ENCODE measurements at places on chromosomes 12 and 14. TPM values are rescaled to one million over a fixed set of nuclear protein-coding genes. Genes with fewer than 3 reads are reported as not detected.
A peak's percentile ranks its signal among the peaks of the same experiment; 100 is the strongest.

RPL10L gene
- total RNA-seq = not detected

- no peak for DNase-seq
Measured at GRCh38 chr14:94505641-94506040, 3.6 kb downstream of the SERPINA12 start.

DNA sequence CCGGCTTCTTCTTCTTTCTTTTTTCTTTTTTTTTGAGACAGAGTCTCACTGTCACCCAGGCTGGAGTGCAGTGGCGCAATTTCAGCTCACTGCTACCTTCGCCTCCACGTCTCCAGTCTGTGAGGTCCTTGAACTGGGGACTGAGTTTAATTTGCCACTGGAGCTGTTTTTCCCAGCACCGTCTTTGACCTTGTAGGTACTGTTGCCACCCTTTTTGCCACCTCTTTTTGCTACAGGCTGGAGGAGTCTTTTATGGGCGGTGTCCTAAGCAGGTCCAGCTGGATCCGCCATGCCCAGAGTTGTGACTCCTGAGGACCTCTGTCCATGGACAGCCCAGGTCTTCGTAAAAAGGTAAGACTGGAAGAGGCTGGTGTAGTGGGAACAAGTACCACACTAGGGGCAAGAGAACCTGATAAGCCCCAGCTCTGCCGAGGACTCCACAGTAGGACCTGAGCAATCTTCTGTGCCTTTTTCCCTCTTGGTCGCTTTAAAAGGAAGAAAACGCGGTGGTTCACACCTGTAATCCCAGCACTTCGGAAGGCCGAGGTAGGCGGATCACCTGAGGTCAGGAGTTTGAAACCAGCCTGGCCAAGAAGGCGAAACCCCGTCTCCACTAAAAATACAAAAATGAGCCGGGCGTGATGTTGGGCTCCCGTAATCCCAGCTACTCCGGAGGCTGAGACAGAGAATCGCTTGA is 946 bp downstream of the RNU4-2 start:
- peak; percentile 46 for DNase-seq

GRCh38 chr14:76941544-76941943 is 87.0 kb downstream of the IRF2BPL start:
- no peak for DNase-seq

- no peak for DNase-seq
Measured at GRCh38 chr14:65277027-65277426, 135.5 kb upstream of the FUT8 start.

OVCH1 gene
- 0.20 TPM for total RNA-seq

DNA sequence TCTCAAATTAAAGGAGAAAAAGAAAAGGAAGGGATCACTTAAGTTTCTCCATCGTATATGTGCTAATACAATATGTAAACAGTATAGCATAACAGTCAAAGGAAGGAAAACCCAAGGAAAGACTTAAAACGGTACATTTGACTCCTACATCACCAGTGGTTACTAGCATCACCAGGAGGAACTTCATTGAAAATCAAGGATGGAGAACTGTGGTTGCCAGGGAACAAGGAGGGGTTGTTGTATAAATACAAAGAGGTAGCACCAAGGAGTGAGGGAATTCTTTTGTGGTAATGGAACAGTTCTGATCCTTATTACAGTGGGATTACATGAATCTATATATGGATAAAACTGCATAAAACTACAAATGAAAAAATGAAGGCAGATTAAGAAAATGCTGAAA is 1.6 kb downstream of the ZFYVE26 start:
- DNase-seq = no peak

- no peak for DNase-seq
Measured at GRCh38 chr12:57119294-57120085, 8.3 kb upstream of the STAT6 start.

DNA sequence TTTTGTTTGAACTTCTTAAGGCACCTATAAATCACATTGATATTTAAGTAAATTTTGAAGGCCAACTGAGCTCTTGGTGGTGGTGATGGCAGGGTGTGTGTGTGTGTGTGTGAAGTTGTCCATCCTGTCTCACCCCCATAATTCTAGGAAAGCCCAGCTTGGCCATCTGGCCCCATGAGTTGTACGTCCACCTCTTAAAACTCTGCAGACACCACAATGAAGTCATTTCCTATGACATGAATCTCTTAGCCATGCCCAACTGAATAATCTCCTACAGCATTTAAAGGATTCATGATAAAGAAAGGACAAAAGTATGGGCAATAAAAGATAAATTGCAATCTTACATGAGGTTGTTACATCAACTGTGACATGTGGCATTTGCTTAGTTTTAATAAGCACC is 123.4 kb downstream of the TTC7B start:
- DNase-seq = no peak

- DNase-seq = no peak
Measured at GRCh38 chr12:63753743-63754142, 26.0 kb upstream of the RXYLT1 start.

CDK17 gene
- total RNA-seq = 20.0 TPM

- no peak for DNase-seq
Measured at GRCh38 chr12:27864521-27864920, 84.5 kb upstream of the MANSC4 start.

MAP1LC3B2 gene
- total RNA-seq = 2.3 TPM

GRCh38 chr14:23163830-23164229 is 19.6 kb downstream of the SLC7A8 start:
- no peak for DNase-seq

- no peak for DNase-seq
Measured at GRCh38 chr12:113758165-113758924, 207.8 kb downstream of the RBM19 start.

- no peak for DNase-seq
Measured at GRCh38 chr14:34782031-34782430, 67.6 kb upstream of the CFL2 start.

ANO4 gene
- total RNA-seq = 0.89 TPM

DNA sequence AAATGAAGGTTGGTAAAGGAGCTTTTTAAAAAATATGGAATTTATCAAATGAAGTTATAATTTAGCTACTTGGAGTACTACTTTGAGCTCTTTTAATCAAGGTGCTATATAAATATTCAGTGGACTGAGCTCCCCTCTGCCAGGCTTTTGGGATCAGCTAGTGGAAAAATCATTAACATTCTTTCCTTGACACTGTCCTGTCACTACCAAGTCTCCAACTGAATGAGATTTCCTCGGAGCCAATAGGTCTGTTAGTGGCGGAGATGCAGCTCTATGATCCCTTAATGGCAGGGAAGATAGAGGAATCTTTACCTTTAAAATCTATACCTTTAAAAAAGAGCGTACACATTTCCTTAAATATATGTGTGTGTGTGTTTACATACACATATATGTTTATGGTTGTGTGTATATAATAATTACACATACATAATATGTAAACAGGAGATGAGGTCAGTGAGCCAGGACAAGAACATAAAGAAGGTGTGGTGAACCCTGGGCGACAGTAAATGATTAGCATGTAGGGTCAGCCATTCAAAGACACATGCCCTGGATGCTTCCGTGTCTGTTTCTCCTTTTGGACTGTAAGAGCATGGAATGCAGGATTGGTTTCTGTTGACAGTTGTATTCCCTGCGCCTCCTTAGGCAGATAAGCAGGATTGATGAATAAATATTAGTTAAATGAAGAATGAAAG is 47.7 kb upstream of the ATP2A2 start:
- DNase-seq = no peak

- DNase-seq = no peak
Measured at GRCh38 chr12:3085341-3086139, 8.4 kb downstream of the TSPAN9 start.

DNA sequence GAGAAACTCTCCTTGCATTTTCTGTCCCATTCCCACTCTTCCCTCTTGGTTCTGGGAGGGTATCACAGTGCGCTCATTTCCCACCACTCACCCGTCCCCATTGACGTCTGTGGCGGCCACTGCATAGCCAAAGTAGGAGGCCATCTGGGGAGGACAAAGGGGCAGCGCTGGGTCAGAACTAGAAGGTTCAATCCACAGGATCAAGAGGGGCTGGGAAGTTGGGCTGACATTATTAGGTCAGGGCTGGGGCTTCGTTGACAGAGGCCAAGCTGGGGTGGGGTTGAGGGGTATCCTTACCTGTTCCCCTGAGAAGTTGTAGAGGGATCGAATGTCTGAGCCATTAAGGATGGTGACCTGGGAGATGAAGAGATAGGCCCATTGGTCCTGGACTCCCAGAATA is 13.5 kb downstream of the ITGA5 start:
- DNase-seq = no peak

EML1 gene
- 32.5 TPM for total RNA-seq

DNA sequence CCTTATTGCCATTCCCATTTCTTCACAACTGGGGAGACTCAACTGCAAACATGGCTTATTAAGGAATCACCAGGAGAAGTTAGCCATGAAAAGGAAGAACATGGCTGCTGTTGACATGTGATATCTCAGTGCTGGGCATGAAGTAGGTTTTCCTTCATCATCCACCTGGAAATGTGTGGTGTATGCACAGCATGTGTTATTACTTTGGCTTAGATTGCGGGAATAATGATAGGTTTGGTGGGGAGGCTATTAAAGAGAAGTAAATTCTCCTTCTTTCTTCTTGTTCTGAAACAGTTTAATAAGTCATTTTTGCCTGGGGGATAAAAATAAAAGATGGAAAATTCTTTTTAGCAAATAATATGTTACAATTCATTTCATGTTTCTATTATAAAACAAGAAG is 23.7 kb upstream of the CLEC14A start:
- no peak for DNase-seq

CCDC38 gene
- not detected for total RNA-seq

MUCL1 gene
- total RNA-seq = not detected

COCH gene
- 0.49 TPM for total RNA-seq

DNA sequence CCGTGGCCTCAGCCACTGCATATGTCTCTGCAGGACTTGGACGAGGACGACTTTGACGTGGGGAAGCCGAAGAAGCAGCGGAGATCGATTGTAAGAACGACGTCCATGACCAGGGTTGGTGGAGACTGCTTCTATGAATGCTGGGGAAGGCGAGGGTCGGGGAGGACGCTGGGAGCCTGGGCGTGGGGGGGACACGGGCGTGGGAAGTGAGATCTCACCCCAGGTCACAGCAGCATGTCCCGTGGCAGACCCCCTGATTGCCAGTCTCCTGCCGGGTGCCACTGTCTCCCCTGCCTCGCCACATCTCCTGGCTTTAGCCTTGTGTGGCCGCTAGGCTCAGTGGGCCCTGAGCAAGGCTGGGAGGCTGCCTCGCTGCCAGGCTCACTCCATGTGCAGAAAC is 29.9 kb upstream of the TEX22 start:
- DNase-seq = peak; percentile 42

DNA sequence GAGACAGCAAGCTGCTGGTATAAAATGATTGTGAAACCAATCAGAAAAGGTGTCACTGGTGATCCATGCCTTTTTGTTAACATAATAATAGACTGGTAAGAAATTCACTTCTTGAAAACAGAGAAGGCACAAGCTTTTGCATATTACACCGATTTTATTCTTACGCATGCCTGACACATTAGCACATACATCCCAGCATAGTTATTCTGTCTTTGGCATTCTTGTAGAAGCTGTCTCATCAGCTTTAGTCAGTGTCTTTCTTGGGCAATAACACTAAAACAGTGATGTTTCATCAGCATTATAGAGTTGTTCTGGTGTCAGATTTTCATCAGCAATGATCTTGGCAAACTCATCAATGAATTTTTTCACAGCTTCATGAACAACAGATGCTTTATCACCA is 283.4 kb upstream of the TMTC1 start:
- DNase-seq = no peak

DNA sequence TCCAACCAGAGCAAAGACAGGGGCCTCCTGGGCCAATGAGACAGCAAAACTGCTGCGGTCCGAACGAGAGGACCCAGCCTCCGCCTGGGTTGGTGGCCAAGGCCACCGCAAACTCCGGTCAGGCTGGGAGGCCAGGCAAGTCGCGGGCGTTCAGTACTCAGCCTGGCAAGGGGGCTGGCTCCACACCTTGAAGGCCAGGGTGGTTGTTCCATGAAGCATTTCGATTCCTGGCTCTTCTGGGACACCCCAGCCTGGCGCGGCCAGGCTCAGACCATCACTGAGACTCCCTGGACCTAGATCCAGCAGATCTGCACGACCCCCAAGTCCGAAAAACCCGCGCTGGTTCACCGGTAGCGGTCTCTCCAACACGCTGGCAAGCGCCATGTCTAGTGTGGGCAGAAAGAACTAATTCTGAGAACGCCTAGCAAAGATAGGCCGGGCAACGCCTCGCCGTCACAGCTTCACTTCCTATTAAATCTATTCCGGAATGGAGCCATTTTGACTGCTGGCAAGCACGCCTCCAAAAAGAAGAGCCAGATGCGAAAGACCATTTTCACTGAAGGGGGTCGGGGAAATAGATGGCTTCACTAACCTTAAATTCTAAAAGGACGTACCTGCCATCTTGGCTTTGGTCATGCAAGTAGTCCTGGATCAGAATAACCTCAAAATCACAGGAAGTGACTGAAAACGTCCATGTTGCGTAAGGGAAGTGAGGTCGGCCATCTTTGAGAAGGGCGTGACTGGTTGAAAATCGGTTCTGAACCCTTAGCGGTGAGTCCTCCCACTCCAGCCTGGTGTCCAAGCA is at the start of gene PSMB5:
PSMB5 (minus strand) TSS at position 403 of the 805 bp plus-strand sequence; CDS start at position 384, 19 bp downstream.
- peak; percentile 91 for DNase-seq

SYNDIG1L gene
- total RNA-seq = not detected

- no peak for DNase-seq
Measured at GRCh38 chr12:40788276-40788675, 96.0 kb downstream of the CNTN1 start.

DNA sequence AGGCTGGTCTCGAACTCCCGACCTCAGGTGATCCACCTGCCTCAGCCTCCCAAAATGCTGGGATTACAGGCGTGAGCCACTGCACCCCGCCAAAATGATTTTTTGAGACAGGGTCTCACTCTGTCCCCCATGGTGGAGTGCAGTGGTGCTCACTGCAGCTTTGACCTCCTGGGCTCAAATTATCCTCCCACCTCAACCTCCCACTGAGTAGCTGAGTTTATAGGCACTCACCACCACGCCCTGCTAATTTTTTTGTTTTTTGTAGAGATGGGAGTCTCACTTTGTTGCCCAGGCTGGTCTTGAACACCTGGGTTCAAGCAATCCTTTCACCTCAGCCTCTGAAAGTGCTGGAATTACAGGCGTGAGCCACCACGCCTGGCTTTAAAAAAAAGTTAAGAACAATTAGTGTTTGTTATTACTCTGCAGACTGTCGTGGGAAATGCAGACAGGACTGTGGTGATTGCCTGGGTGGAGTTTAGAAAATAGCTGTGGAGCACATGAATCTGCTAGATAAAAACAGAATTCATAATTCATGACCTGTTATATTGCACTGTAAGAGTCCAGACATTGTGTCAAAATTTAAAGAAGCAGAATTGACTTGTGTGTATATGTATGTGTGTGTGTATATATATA is 9.2 kb upstream of the COX6A1 start:
- DNase-seq = no peak
